ENCODE measurements at places on chromosomes 11 and 22. TPM values are rescaled to one million over a fixed set of nuclear protein-coding genes. Genes with fewer than 3 reads are reported as not detected.

Gene PANX2
- total RNA-seq, result 2.1 TPM

GRCh38 chr22:23123804-23124254, 18.0 kb downstream of the RSPH14 start:
- no peak for DNase-seq

DNA sequence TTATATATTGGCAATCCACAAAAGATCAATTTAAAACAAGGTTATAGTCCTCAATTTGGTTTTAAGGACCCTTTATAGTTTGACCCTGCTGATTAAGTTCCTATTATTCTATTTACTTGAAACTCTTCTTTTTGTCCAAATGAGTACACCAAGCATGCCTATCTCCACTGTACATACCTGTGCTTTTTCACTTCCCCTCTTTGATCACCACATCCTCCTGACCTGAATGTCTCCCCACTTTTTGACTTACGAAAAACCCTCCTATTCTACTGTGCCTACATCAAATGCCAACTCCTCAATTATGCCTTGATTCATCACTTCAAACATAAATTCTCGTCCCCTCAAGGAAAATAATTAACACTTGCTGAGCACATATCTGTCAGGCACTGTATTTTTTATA, 113.5 kb downstream of the SOX6 start:
- DNase-seq, result no peak

- no peak for DNase-seq
Measured at GRCh38 chr11:35552616-35553015, 27.2 kb upstream of the PAMR1 start.

Gene OR56A1
- 0.04 TPM for total RNA-seq

DNA sequence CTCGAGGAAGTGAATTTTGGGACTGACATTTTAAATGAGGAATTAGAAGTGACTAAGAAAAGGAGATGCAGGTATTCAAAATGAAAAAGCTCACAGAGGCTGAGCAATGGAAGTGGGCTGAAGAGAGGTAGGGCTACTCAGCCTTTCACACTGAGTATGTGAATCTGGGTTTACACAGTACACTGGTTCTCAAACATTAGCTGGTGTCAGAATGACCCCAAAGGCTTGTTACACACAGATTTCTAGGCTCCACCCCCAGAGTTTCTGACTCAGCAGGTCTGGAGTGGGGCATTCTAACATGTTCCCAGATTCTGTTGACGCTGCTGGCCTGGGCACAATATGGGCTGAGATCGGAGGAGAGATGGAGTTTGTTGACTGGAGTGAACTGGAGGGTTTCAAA, 32.8 kb downstream of the CADM1 start:
- DNase-seq, result no peak

DNA sequence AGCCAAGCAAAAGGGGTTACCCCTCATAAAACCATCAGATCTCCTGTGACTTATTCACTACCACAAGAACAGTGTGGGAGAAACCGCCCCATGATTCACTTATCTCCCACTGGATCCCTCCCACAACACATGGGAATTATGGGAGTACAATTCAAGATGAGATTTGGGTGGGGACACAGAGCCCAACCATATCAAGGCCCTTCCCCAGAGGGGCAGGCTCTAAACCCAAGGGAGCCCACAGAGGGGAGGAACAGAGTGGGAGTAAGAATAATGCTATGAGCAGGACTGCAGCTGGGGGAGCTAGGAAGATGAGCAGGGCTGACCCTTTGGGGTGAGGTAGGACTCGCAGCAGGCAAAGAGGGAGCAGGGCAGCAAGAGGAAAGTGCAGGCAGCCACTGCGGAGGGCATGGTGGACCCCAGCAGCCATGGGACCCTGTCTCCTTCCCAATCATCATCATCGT, 59.3 kb downstream of the CD82 start:
- peak; percentile 2 for DNase-seq

- DNase-seq, result no peak
Measured at GRCh38 chr11:100459811-100460210, 227.3 kb upstream of the ARHGAP42 start.

- no peak for DNase-seq
Measured at GRCh38 chr11:32990481-32990880, 25.2 kb upstream of the DEPDC7 start.

DNA sequence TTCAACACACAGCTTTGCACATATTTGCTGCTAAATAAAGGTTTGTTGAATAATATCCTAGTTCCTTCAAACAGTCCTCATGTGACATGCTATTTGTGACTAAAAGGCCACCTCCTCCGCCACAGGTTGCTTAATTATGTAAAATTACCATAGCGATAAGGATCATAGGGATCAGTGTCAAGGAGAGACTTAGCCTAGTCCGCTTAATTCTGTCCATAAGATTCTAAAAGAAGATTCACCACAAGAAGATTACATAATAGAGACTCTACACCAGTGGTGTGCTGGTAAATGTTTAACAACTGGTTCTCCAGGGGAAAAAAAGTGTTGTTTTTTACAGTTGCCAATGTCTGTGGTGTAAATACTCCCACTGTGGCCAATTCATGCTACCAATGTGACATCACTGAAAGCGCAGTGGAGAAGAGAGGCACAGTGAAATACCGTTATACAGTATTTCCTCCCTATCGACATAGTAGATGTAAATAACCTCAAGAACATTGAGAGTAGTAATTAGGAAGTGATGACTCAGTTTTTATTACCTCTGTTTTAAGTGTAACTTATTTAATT, 4.2 kb upstream of the CHRDL2 start:
- DNase-seq, result no peak

GRCh38 chr11:86954269-86955110, 705 bp downstream of the FZD4 start:
- no peak for DNase-seq

- DNase-seq, result no peak
Measured at GRCh38 chr22:38215156-38216038, 13.6 kb downstream of the MAFF start.

DNA sequence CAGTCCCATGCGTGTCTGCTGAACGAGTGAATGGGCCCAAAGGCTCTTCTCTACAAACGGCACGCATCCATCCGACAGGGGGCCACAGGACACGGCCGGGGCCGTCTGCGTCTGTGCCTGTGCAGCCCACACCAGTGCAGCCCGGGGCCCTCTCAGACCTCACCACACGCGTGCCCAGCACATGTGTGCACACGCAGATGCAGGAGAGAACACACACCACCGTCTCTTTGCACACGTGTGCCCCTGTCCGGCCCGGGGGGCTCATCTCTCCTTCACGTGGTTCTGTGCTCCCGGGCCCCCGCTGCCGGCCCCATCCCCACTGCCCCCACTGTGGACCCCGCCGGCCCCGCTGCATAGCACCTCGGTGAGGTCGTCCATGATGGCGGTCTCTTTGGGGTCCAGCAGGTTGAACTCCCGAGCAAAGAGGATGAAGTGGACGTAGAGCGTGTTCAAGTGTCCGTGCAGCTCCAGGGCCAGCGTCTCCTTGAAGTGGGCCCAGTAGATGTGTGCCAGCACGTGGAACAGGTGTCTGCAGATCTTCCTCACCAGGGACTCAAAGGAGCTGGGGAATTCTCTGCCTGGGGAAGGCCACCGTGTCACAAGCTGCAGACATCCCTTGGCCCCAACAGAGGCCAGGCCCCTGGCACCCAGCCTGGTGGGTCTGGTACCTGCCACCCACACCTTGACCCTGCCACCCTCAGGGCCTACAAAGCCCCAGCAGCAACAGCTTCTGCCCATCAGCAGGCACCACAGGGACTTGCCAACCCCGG, 16.5 kb downstream of the MOB2 start:
- DNase-seq, result no peak

DNA sequence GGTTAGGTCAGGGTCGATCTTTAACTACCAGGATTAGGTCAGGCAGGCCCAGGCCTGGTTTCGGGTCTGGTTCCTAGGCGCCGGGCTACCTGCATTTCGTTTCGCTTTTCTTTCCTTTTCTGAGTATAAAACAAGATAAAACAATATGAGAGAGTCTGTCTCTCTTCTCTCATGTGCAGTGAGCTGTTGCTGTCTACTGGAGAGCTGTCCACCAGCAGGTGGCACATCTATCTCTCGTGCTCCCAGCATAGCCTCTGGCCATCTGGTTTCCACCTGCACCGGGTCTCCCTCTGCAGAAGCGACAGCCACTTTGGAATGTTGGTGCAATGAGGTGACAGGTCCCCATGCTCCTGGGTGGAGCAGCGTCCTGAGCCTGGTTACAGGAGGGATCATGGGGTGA, 27.6 kb downstream of the RIBC2 start:
- DNase-seq, result no peak

DNA sequence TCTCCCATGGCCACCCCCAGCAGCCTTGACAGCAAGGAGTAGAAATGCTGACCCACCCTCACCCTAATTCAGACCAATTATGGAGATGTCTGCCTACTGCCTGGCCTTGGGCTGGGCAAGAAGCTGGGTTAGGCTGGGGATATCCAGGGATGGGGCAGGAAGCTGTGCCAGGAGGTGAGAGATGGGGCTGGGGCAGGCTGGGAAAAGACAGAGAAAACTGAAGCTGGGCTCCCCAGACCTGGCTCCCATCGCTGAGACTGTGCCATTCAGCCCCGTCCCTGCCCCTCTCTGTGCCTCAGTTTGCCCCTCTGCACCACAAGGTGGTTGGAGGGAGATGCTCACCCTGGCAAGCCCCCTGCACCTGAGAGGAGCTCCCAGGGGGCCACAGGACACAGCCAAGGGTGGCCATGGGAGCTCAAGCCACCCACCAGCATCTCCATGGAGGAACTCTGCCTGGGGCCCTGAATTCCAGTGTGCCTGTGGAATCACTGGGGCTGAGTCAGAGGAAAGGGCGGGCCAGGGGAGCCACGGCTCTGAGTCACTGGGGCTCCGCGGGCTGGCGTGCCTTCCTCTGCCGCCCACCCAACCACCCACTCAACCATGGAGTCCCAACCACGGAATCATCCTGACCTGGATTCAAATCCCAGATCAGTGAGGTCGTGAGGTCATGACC, 6.0 kb upstream of the CARD10 start:
- no peak for DNase-seq

GRCh38 chr22:45402466-45402985, 10.9 kb downstream of the SMC1B start:
- no peak for DNase-seq

Gene OR5B21
- total RNA-seq, result 0.66 TPM

GRCh38 chr22:38867471-38868285, 4.3 kb downstream of the CBX6 start:
- DNase-seq, result no peak

DNA sequence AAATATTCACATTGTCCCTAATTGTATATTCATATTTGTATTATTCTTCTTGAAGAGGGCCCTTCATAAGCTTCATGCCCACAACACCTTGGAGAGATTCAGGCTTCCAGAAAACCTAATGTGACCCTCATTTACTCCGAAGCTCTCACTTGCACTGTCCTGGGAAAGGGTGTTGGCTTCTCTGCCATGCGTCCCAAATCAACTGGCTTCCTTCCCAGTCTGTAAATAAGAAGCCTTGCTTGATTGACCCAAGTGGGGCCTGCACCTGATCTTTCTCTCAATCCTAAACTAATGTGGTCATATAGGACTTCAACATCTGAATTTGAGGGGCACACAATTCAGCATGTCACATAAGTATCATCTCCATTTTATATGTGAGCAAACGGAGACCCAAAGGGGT, 40.5 kb upstream of the ZBTB16 start:
- DNase-seq, result no peak

Gene CLCF1
- not detected for total RNA-seq

DNA sequence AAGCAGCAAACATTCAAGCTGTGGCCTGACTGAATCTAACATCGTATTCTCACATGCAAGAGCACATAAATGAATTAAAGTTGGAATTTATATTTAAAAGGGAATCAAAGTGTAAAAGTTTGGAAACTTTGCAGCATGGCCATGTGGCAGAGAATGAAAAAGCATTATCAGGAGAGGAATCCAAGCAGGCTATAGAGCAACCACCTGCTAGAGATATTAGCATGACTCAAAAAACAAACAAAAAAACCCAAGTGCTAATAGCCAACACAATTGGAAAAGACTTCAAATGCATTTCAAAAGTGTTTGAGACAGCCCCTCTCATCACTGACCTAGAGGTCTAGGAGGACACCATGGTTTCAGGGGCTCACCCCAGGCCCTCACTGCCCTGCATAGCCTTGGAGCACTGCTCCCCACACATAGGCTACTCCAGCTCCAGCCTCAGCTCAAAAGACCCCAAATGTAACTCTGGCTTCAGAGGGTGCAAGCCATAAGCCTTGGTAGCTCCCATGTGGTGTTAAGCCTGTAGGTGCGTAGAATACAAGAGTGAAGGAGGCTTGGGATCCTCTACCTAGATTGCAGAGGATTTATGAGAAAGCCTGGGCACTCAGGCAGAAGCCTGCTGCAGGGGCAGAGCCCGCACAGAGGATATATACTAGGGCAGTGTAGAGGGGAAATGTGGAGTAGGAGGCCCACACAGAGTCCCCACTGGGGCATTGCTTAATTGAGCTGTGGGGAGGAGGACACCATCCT, 1.7 kb upstream of the KRTAP5-7 start:
- no peak for DNase-seq

Gene MS4A6E
- not detected for total RNA-seq

GRCh38 chr22:26127556-26127955, 41.7 kb upstream of the SEZ6L start:
- no peak for DNase-seq

DNA sequence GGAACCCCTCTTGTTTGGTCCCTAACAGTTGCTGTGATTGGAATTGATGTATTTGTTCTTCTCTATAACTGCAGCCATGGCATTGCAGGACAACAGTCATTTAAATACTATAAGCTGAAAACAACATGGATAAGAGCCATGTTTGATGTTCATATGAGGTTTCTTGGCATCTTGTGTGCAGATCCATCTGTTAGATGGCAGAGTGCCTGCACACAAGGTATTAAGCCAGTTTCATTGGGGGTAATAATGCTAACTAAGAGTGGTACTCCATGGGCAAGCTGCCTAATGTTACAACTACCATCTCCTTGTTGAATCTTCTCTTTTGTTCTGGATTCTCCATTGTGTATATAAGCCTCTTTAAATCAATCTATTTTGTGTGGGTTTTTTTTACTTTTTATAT, 206.0 kb upstream of the CHORDC1 start:
- DNase-seq, result no peak

DNA sequence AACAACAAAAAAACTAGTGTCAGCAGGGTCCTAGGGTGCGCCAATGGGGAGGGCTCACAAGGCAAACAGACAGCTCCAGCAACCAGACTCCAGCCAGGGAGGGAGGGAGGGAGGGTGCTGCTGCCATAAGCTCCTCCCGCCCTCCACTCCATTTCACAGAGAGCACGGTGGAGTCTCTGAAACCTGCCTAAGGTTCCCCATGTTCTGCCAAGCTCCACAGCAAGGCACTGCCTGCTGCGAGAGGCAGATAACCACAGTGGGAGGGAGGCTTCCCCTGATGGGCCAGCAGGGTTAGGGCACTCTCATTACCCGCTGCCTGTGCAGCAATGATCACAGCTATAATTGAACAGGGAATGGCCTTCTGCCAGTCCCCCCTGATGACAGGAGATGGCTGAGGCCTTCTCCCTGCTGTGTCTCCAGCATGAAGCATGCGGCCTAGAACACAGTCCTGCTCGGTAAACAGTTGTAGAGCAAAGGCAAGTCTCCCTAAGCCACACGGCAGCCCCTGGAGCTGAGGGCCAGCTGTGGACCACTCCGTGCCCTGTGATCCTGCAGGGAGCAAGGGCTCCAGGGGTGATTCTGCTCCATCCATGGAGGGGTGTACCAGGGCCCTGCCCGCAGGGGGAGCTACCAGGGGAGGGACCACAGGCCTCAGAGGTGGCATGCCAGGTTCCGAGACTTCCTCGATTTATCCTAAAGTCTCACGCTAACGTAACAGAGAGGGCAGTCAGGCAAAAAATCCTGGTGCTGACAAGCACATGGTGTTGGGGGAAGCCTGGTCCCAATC, 42.9 kb downstream of the PC start:
- DNase-seq, result no peak

Gene OR5A1
- not detected for total RNA-seq

Data from activated naive CD4-positive, alpha-beta T cell treated with anti-CD3 and anti-CD28 coated beads, Interleukin-2, amount 50 U/mL, for 72 hours (primary cell).